SK-N-DZ (cell line): ENCODE measurements at places on chromosomes 7 and 10.
A peak's percentile ranks its signal among the peaks of the same experiment; 100 is the strongest.

GRCh38 chr10:15378569-15378968 lies 7.5 kb upstream of the FAM171A1 start:
- DNase-seq = no peak

GRCh38 chr7:122046402-122046801 lies 97.6 kb downstream of the AASS start:
- no peak for DNase-seq

DNA sequence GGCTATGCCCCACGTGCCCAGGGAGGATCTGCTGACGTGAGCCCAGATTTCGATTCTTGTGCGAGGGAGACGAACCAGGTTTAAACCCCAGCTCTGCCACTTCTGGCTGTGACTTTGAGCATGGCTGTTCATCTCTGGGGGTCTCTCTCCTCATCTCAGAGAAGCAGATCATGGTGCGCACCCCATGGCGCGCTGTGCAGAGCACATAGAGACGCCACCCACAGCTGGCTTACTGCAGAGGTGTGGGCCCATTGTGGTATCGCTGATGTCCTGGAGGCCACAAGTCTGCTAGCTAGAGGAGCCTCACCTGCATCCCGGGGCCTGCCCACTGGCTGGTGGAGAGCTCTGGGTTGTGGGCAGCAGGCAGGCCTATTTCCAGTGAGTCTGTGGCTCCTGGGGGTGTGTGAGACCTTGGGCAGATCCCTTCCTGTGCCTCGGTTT lies 140.5 kb downstream of the LHPP start:
- no peak for DNase-seq

DNA sequence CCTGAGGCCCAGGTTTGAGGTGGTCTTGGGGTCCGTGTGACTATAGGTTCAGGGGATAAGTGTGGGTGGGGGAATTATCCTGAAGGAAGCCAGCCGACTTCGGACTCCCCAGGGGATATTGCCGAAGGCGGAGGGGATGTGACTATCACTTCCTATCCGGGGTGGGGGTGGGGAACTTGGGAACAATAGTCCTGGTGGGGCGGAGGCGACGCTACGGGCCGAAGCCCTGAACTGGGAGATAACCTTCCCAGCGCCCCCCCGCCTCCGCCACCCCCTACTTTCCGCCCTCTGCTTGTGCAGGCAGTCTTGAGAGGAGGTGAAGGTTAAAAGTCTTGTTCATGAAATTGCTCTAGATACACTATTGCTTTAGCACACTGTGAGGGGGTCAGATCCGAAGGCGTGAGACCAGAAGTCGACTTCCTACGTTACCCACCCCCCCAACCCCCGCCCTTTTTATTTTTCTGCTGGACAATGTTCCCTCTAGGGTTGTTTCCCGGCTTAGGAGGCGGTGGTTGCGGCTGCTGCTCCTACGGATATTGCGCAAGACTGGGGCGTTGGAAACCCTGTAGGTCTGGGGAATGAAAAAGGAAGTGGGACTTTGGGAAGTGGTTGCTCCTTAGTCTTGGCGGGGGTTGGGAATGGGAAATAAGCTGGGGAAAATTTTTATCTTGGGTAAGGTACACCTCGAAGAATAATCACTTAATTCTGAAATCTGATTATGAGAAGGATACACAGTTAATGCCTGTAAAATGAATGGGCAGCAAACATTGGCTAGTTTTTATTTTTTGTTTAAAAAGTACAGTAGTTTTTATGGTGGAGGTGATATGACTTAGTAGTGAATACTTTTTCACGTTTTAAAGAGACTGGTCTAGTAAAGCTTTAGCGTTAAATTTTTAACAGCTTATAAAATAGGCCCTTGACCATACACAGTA lies 1.5 kb downstream of the PTPN12 start:
- peak; percentile 78 for DNase-seq

- DNase-seq = no peak
These were observed 251.8 kb downstream of the BMPER start for GRCh38 chr7:34157137-34157536.

- no peak for DNase-seq
These were observed 733 bp upstream of the ARL5B start for GRCh38 chr10:18658271-18659124.

GRCh38 chr10:122018491-122018890 lies 29.5 kb downstream of the TACC2 start:
- no peak for DNase-seq
